ENCODE measurements at places on chromosomes 7 and 10.

GRCh38 chr7:16691241-16691640, 45.3 kb downstream of the BZW2 start:
- DNase-seq, result no peak

DNA sequence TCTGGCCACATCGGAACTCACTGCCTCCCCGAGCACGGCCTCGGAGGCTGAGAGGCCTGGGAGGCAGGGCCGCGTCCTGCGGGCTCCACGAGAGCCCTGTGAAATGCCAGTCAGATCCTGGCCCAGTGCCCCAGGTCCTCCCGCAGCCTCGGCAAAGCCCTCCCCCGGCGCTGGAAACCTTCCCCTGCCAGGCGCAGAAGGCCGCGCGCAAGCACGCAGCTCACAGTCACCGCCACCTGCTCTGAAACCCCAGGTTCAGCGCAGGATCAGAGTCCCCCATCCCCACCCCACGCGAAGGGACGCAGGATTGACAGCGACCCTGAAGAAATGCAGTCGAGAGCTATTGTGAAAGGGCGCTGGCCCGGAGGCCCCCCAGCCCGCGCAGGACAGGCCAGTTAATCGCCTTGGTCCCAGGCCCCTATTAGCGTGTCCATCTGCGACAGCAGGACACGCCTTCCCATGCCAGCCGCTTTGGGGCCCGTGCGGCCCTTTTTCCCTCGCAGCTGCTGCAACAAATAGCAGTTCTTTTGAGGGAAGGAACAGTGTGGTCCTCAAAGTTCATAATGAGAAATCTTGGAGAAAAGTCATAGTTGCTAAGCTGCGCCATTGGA, 13.5 kb upstream of the EGFR start:
- no peak for DNase-seq

- DNase-seq, result peak; percentile 85
These were observed 88.3 kb downstream of the CABCOCO1 start for GRCh38 chr10:61750943-61751471.

DNA sequence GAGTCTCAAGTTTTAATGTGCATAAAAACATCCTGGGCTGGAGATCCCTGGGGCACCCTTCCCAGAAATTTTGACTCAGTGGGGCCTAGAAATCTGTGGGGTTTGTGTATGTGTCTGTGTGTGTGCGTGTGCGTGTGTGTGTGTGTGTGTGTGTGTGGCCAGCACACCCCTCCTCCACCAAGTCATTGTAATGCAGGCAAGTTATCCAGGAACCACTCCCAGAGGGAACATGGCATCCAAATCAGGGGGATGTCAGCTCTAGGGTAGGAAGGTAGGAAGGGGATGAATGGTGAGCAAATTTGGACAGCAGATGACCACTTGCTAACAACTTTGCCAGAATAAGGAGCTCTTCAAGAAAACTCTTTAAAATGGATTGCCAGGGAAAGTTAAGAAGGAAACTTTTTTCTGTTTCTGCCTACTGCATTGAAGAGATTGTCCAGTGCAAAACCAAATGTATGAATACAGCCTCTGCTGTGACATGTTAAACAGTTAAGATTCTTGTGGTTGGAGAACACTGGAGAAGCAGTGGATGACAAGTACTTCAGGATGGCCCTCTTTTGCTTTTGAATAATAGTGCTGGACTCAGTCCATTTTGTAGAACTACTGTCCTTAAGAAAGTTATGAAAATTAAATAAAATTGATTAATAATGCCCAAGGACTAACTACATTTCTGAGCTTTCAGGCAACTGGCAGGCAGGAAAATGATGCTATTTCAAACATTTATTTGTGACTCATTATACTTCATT, 12.3 kb downstream of the STAMBPL1 start:
- DNase-seq, result peak; percentile 58

- DNase-seq, result no peak
These were observed 57.7 kb upstream of the ZNRF2 start for GRCh38 chr7:30226614-30227268.

- no peak for DNase-seq
These were observed 30.8 kb upstream of the ZNF32 start for GRCh38 chr10:43679509-43679908.

GRCh38 chr7:73701357-73701995, 18.0 kb downstream of the STX1A start:
- DNase-seq, result peak; percentile 28

DNA sequence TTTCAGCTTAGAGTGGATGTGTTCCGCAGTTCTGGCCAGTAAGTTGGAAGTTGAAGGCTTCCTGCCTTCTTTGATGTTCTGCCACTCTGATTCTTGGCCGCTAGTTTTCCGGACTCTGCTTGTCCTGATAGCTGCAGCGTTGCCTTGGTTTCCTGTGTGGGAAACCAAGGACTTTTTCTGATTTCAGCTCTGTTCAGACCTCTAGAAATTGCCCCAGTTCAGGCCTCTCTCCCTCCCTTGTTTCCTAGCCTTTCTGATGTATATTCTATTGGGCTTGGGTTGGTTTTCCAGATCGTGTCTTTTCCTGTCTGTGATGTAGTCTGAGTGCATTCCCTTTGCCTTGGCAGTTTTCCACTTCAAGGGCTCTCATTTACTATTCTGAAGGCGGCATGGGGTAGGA, 318.7 kb downstream of the BBS9 start:
- DNase-seq, result no peak

- peak; percentile 5 for DNase-seq
These were observed 113.6 kb downstream of the LSMEM1 start for GRCh38 chr7:112594397-112594796.

GRCh38 chr7:70353330-70353945, 755.2 kb downstream of the AUTS2 start:
- no peak for DNase-seq

- DNase-seq, result no peak
These were observed 127.8 kb downstream of the MACC1 start for GRCh38 chr7:20089431-20089830.

DNA sequence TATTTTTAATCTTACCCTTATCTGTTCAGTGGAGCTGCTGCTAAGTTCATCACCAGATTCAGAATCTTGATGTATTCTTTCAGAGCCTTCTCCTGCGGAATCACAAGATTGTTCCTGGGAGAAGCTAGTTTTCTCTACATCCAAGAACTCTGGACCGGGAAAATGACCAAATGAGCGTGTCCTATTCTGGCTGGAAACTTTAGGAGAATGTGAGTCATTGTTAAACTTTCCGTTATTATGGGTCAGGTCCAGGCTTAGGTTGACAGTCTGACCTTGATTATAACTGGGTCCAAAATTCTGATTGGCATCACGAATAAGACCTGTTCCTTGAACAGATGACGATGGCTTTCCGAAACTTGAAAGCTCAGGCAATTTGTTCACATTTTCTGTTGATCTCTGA, 20.5 kb downstream of the ARHGAP12 start:
- DNase-seq, result no peak

DNA sequence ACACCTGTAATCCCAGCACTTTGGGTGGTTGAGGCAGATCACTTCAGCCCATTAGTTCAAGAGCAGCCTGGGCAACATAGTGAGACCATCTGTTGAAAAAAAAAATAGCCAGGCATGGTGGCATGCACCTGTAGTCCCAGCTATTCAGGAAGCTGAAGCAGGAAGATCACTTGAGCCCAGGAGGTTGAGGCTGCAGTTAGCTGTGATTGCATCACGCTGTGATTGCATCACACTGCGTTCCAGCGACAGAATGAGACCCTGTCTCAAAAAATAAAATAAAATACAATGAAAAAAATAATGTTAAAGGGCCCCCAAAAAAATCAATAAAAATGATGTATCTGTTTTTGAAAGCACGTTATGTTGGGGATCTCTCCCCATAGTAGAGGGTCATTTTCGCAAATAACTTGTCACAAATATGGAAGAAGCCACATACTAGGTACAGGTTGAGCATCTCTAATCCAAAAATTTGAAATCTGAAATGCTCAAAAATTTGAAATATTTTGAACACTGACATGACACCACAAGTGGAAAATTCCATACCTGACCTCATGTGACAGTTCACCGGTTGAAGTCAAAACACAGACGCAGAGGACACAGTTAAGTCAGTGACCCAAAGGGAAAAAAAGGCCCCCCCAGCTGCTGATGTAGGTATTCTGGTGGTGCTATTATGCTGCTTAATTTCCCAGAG, 9.5 kb downstream of the CISD1 start:
- DNase-seq, result no peak

DNA sequence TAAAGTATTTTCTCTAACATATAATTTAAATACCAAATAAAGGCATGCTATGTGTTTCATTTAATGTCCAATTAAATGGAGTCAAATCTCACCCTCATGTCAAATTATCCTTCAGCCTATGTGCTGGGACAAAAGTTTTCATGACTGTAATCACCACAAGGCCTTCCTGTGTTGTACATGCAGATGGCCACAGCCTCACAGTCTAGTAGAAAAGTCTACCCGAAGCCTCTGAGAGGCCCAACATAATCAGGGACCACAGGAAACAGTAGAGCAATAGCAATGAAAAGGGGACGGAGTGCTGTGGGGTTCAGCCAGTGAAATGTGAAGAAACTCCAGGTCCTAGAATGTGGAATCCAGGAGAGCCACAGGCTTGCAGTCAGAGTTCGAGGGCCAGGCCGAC, 140.2 kb upstream of the KLF6 start:
- DNase-seq, result no peak

DNA sequence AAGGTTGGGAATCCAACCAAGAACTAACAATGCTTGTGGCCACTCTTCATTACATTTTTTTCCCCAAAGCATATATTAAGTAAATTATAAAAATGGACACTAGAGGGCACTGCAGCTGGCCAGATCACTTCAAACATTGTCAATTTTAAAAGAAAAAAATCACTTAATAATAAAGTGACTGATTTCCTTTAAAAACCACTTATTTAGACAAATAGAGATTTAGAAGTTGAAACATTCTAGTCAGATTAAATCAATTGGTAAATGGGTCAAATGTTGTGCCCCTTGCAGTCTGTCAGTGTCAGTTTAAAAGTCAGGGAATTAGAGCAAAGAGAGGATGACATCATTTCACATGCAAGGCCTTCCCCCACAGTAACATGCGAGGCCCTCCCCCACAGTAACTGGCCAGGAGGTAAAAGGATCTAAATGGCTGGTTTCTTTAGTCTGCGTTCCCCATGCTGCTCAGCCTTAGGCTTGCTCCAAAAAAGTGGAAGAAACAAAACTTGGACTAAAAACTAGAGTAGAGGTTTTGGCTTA, 177.9 kb downstream of the SKAP2 start:
- peak; percentile 81 for DNase-seq

GRCh38 chr10:33570495-33570894, 236.0 kb upstream of the NRP1 start:
- no peak for DNase-seq

GRCh38 chr10:53664282-53665019, 891.9 kb upstream of the MBL2 start:
- DNase-seq, result no peak

DNA sequence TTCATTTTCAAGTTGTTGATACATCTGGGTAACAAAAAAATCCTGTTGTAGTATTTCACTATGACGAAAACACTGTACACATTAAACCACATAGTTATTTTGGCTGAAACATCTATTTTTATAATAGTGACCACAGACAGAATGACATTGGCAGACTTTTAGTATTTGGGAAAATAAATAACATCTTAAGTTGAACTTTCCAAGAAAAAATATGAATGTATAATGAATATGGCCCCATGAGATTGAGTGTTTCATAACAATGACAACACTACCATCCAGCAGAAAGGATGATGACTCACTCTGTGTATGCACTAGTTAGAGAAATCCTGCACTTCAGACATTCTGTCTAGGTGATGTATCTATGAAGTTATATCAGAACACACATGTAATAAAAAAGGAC, 118.1 kb downstream of the SEMA3D start:
- DNase-seq, result peak; percentile 82

- peak; percentile 46 for DNase-seq
These were observed 31.9 kb downstream of the SLC26A4 start for GRCh38 chr7:107692501-107692900.

- DNase-seq, result no peak
These were observed 12.9 kb downstream of the COL17A1 start for GRCh38 chr10:104072786-104073185.

DNA sequence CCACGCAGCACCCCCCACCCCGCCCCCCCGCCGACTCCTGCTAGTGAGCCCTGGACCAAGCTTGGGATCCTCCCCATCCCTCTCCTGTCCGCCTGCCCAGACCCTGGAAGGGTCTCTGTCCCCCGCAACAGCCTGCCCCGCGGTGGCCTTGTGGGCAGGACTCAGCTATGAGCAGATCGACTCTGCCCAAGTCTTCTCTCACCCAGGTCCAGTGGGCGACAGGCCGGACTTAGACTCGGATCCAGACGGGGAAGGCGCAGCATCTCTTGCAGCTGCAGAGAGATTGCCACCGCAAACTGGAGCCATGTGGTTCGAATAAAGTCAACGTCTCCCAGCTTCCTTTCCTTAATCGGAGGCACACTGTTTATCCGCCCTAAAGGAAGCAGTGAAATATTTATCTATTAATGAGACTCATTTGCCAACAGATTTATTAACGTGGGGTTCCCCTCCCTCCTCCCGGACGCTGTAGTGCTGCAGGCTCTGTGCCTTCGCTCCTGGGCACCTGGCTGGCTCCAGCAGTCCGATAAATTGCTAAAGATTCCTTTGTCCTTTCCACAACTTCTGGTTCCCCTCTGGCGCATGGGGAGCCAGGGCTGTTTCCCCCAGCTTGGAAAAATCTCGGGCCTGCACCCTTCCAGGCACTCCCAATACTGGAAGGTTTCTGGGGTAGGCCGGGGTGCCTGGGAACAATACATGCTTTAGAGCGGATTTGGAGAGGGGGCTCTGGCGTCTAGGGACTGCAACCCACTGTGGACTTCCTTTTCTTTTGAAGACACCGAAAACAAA, 634 bp upstream of the HOXA7 start:
- no peak for DNase-seq

DNA sequence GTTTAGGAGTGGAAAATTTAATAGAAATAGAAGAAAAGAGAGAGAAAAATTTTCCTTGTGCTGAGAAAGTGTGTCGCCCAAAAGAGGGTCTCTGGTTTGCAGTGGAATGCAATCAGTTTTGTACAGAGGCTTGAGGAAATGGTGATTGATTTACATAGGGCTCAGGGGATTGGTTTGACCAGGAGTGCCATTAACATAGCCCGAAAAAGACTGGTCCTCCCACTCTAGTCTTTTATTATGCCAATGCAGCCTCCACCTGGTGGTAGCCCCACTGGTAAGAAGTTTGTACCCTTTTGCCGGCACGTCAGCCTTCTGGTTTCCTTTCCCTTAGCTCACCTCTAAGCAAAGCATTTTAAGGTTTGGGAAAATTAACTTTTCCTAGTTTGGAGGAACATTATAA, 885.3 kb downstream of the XPNPEP1 start:
- no peak for DNase-seq

DNA sequence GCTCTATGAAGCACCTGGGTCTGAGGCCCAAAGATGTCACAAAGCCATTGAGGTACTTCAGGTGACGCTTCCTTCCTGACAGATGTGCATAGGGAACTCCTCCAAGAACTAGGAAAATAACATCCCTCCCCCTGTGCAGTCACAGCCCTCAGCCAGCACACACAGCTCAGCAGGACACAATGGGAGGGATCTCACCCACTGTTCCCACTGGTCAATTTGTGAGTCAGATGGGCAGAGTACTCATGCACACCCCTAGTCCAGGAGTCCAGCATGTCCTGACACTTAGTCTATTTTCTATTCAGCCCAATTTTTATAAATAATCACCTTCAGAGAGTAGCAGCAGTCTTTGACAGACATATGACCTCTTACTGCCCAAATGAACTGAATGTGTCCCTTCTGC, 60.7 kb upstream of the PFKP start:
- no peak for DNase-seq

- peak; percentile 23 for DNase-seq
These were observed 207.9 kb upstream of the MYO3A start for GRCh38 chr10:25725917-25726716.

- DNase-seq, result no peak
These were observed 47.1 kb upstream of the WASL start for GRCh38 chr7:123795917-123796316.

GRCh38 chr7:106285855-106286492, 1.2 kb upstream of the NAMPT start:
- DNase-seq, result no peak
